ENCODE measurements at places on chromosomes 16 and 17. TPM values are rescaled to one million over a fixed set of nuclear protein-coding genes. Genes with fewer than 3 reads are reported as not detected.

DNA sequence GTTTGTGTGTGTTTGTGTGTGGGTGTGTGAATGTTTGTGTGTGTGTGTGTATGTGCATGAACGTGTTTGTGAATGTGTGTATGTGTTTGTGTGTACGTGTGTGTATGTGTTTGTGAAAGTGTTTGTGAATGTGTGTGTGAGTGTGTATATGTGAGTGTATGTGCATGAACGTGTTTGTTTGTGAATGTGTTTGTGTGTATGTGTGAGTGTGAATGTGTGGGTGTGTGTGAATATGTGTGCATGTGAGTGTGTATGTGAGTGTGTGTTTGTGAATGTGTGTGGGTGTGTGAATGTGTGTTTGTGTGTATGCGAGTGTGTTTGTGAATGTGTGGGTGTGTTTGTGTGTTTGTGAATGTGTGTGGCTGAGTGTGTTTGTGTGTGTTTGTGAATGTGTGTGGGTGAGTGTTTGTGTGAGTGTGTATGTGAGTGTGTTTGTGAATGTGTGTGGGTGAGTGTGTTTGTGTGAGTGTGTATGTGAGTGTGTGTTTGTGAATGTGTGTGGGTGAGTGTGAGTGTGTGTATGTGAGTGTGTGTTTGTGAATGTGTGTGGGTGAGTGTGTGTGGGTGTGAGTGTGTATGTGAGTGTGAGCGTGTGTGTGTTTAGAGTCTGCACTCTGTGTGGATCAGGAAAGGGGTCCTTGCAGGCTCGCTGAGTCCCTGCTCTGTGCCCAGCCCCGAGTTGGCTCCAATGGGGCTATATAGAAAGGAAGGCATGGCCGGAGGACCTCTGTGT is 890 bp upstream of the CD300A start:
- no peak for DNase-seq

- DNase-seq, result no peak
Measured at GRCh38 chr16:55651841-55652824, 3.7 kb upstream of the SLC6A2 start.

- no peak for DNase-seq
Measured at GRCh38 chr17:77392376-77393273, 251.9 kb downstream of the SEC14L1 start.

GRCh38 chr17:78805301-78805700 is 23.2 kb upstream of the CYTH1 start:
- DNase-seq, result no peak

HEATR9 gene
- not detected for total RNA-seq

SLC16A13 gene
- total RNA-seq, result 0.74 TPM

DNA sequence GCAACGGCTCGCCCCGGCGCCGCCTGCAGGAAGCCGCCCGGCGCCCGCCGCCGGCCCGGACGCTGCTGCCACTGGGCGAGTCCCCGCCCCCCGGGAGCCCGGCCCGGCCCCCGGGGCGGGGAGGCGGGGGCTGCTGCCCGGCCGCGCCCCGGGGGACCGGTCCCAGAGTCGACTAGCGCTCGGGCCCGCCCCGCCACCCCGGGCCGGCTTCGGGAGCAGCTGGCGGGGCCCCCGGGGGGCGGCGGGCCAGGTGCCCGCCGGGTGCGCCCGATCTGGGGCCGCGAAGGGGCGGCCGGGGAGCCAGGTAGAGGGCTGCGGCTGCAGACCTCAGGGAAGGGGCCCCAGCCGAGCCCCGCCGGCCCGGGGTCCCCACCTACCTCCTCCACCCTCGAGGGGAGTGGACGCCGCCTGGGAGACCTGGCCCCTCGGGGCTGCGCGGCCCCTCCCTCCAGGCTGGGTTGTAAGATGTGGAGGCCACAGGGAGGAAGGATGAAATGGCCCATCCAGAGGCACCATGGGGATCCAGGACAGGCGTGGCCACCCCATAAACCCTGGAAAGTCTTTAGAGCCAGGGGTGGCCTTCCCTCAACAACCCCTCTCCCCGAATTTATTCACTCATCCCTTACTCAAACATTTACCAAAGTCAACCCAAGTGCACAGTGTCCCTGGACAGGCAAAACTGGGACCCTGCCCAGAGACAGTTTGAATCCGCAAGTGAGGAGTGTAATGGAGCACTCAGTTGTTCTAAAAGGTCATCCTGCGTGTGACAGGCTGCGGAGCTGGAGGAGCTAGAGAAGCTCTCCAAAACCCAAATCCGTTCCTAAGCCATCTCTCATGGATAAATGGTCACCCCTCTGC is at the start of gene CDYL2:
Gene CDYL2 (minus strand): TSS at position 73 of the 858 bp plus-strand sequence. CDS start 425 bp downstream, outside the sequence.
- DNase-seq, result no peak

GSDMA gene
- total RNA-seq, result not detected

- no peak for DNase-seq
Measured at GRCh38 chr17:8063761-8064534, 23.6 kb downstream of the ALOX12B start.

NUTF2 gene
- 68.5 TPM for total RNA-seq

DNA sequence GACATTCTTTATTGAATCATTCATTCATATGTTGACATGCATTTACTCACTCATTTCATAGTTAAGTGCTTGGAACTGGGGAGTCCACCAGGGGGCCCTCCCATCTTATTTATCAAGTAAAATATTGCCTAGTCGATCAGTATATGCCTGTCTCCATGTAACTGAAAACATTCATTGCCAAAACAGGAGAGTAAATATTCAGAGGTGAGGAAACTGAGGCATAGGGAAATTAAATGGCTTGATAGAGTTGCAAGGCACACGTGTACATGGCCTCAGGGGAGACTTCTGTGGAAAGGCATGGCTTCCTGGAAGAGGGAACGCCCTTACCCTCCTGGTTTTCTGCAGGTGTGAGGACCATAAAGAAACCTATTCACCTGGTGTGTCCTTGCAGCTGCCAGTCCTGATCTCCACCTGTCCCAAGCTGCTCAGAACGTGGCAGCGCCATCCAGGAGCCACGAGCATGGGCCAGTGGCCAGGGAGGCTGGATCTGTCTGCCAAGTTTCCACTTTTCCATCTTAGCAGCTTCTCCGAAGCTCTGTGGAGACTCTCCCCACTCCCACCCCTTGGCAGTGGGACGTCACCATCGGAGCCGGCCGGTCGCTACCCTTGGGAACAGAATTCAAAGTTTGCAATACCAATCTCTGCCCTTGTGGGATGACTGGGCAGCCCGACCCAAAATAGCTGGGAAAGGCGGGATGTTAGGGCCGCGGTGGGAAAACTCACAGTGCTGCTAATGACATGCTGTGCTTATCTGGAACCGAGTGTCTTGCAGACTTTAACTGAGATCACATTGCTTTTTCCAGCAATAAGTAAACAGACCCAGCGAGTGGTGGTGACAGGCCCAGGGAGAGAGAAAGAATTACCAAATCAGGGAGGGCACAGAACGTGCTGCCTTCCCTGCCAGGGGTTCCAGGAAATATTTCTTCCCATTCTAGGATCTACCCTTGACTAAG is 4.1 kb upstream of the C1QTNF1 start:
- DNase-seq, result peak; percentile 80

LGALS9B gene
- not detected for total RNA-seq

DNA sequence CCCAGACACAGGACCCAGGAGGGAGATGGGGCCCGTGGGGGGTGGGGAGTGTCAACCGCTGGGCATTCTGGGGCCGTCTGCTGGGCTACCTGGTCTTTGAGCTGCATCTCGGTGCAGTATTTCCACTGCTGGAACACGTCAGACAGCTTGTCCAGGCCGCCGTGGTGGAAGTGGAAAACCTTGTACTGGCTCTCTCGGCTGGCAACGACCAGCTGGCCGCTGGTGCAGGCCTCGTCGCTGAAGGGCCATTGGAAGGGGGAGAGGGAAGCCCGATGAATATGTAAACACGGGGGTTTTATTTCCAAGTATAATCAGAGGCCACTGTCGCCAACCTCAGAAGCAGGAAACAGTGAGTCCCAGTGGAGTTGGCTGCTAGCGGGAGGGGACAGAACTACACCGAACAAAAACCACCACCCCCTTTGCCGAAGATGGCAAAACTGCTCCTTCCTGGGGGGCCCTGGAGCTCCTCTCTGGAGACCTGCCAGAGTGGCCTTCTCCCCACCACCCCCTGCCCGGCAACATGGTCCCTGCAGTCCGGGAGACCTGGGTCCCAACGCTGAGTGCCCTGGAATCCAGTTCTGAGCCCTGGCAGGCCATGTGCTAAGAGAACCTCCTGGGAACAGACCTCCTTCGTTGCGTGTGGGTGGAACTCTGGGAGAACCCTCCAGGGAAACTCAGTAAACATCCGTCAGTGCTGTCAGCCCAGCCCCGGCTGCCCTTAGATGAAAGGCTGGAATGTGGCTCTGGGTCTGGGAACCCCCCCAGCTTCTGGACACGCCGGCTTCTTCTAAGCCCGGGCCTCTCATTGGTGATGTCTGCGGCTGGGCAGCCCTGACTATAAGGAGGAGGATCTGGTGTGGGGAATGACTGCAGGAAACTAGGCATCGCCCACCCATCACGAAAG is 84.1 kb downstream of the TBC1D16 start:
- peak; percentile 68 for DNase-seq

GRCh38 chr17:77266891-77267341 is 126.1 kb downstream of the SEC14L1 start:
- DNase-seq, result no peak

RNF222 gene
- total RNA-seq, result not detected

TBC1D3 gene
- not detected for total RNA-seq

KRTAP4-5 gene
- total RNA-seq, result not detected

PRSS53 gene
- total RNA-seq, result 3.5 TPM

DNA sequence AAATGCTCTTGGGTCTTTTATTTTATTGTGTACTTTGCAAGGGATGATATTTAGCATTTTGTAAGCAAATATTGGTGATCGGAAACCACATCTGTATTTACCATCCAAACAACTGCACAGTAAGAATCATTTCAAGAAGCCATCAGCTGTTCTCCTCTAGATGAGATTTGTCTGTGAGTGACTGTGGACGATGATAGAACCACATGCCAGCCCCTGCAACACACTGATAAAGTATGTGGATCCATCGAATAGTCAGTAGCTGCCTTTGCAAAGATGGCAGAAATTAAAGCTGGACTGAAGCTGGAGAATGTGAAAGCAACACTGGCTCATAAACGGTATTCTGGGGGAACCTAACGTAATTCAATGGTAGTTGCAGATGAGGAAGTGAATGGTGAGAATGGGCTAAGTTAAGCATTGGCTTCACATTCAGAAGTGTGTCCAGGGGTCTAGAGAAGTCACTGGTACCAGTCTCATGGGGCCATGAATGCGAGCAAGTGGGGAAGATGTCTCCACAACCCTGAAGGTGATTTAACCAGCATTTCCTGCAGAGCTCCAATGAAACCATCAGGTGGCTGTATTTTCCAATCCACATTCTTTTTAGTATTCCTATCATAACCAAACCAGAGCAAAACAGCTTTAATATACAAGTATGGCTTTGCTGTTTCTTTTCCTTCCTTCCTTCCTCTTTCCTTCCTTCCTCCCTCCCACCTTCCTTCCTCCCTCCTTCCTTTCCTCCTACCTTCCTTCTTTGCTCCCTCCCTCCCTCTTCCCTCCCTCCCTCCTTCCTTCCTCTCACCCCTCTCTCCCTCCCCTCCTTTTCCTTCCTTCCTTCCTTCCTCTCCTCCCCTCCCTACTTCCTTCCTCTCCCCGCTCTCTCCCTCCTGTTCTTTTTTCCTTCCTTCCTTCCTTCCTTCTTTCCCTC is 169.4 kb downstream of the ABCA8 start:
- no peak for DNase-seq

ZNF276 gene
- total RNA-seq, result 14.6 TPM

GRCh38 chr16:50525716-50526115 is 22.5 kb upstream of the NKD1 start:
- no peak for DNase-seq

OTOP2 gene
- not detected for total RNA-seq

DNA sequence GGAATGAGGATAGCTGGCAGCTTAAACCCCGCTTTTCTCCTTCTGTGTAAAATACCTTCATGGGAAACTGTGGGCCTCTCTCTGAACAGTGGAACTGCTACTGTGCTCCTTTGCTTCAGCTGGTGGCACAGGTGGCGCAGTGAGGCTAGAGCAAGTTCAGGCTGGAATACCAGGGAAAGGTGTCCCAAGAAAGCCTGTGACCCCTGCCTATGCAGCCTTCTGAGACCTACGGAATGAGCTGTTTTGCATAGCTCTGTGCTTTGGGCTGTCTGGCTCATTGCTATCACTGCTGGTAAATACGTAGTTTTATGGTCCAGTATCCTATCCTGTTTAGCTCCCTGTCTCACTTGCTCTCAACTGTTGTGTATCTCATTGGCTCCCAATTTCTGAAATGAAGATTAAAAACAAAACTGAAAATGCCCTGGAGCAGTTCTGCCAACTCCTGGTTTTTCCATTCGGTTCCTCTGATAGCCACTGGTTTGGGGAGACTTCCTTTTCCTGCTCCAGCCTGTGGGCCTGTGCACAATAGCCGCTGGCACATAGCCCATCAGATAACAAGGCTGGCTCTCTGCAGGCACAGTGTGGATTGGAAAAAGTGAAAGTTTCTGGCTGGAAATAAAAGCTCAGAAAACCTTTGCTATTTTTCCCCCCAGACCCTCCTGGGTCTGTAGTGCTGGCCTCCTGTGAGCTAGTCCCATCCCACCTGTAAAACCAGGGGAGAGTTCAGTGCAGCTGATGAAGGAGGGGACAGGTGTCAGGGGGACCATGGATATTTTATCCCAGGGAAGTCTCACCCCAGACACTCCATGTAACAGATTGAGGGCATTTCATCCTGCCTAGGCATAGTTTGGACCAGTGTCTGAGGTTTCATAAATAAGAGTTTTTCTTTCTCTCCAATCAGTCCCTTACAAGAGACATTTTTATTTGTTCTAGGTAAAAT is 24.0 kb downstream of the LIMD2 start:
- DNase-seq, result peak; percentile 82

DNA sequence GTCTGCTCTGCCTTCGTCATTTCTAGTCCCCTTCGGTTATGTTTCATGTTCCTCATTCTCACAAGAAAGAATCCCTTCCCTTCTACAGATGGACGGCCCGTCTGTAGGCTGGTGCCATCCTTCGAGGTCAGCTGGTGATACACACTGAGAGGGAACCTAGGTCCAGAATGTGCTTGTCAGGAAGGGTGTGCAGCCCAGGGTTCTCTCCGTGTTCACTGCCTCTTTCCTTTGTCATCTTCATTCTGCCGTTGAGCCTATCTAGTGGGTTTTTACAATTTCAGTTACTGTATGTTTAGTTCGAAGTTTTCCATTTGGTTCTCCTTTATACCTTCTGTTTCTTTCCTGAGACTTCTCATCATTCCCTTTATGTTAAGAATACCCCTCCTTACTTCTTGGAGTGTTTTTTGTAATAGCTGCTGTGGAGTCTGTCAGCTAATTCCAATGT is 18.9 kb downstream of the KIAA0513 start:
- DNase-seq, result no peak

- no peak for DNase-seq
Measured at GRCh38 chr17:68035131-68035522, 408 bp upstream of the KPNA2 start.

GRCh38 chr17:45380991-45381390 is 51.7 kb downstream of the ARHGAP27 start:
- DNase-seq, result no peak

- DNase-seq, result no peak
Measured at GRCh38 chr17:73068322-73069153, 23.9 kb downstream of the SLC39A11 start.

FBXL16 gene
- total RNA-seq, result 9.9 TPM
